Substantia nigra (tissue), 51 donors: ENCODE measurements at places on chromosomes 12 and 14.
A peak's percentile ranks its signal among the peaks of the same experiment; 100 is the strongest.

GRCh38 chr12:115569345-115570068, 708.0 kb downstream of the MED13L start:
- DNase-seq: peak; percentile 2

GRCh38 chr14:30243207-30243606, 315.6 kb upstream of the PRKD1 start:
- no peak for DNase-seq

DNA sequence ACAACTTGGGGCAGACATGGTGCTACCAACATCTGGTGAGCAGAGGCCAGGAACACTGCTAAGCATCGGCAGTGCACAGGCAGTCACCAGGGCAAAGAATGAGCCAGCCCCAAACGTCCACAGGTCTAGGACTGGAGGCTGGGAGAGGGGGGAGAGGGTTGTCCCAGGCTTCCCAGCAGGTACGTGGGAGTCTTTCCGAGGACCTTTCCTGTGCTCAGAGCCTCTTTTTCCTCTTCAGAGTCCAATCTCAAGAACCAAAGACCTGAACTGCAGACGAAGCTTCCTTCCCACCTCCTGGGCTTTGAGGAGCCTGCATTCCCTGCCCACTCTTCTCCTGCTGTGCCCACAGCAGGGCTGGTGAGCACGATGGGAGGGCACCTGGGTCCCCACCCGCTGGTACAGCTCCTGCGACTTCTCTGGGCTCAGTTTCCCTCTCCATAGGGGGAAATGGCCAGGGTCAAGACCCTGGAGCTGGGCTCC, 48.7 kb downstream of the DLK1 start:
- DNase-seq: no peak

DNA sequence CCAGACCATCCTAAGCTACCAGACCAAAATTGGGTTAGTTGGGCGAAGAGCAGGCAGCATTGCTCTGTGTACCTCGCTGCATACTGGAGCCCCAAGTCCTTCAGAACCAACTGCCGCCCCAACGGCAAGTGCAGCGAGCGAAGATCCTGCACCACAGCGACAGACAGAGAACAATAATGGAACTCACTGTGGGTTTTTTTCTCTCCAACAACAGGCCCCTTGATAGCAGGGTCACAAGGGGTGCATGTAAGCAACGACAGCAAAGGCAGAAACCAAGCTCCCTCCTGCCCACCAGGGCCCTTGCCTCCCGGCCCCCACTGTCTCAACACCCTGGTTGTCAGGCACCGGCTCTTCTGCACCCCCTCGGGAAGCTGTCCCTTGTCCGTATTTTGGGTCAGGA, 39.0 kb downstream of the RNF34 start:
- no peak for DNase-seq
